ENCODE measurements at places on chromosomes 7 and 10. TPM values are rescaled to one million over a fixed set of nuclear protein-coding genes. Genes with fewer than 3 reads are reported as not detected.
A peak's percentile ranks its signal among the peaks of the same experiment; 100 is the strongest.

GRCh38 chr7:117819558-117819957, 53.7 kb downstream of the CTTNBP2 start:
- no peak for DNase-seq

- DNase-seq, result no peak
Observed at GRCh38 chr10:44927352-44927751, 16.2 kb downstream of the TMEM72 start.

DNA sequence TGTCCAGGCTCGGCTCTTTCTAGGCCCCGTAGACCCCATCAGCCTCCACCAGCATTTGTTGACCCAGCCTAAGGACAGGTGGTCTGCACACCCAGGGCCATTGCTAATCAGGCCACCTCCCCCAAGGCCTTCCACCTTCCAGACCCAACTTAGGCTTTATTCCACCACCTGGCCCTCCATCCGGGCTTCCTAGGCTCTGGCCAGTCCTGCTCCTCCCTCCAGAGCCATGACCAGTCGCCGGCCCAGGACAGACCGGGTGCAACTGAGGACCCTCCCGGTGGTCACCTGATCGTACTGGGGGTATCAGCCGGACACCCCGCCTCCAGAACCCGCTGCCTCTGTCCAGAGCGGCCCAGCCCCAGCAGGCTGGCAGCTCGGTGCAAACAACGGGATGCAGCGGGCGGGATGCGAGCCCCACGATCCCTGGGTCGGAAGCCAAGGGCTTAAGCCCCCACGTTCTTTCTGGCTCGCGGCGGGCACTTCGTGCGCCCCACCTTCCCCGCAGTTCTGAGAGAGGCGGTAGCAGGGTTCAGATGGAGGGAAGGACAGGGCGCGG, 545 bp downstream of the NACAD start:
- no peak for DNase-seq

DNA sequence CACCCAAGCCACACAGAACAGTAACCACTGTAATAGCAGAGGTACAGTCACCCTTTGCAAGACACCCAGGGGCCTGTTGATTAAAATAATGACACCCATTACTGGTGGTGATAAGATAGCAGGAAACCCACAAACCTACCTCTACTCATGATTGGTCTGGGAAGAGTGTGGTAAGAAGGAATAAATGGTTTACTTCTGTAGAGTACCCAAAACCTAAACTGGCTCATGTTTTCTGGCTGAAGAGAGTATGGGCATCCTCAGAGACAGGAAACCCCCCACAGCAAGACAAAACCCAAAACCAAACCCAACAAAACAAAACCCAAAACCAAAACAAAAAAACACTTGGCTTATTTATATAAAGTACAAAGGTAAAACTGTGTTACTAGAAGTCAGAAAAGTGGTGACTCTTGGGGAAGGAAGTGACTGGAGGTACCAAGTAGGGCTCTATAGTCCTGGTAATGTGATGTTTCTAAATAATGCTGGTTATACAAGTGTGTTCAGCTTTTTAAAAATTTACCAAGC, 15.5 kb upstream of the DNAJB12 start:
- no peak for DNase-seq

- no peak for DNase-seq
Observed at GRCh38 chr10:110993024-110993693, 73.8 kb downstream of the SHOC2 start.

- peak; percentile 80 for DNase-seq
Observed at GRCh38 chr10:133260895-133261725, 15.6 kb downstream of the ADAM8 start.

GRCh38 chr10:100624298-100624697, 88.6 kb downstream of the HIF1AN start:
- DNase-seq, result no peak

- no peak for DNase-seq
Observed at GRCh38 chr10:121659236-121659635, 61.0 kb upstream of the FGFR2 start.

Gene ELN
- 62.8 TPM for total RNA-seq

Gene NKX1-2
- total RNA-seq, result not detected

- DNase-seq, result no peak
Observed at GRCh38 chr7:104408371-104408770, 80.0 kb downstream of the LHFPL3 start.

- no peak for DNase-seq
Observed at GRCh38 chr10:71920540-71921323, 43.5 kb upstream of the CHST3 start.

DNA sequence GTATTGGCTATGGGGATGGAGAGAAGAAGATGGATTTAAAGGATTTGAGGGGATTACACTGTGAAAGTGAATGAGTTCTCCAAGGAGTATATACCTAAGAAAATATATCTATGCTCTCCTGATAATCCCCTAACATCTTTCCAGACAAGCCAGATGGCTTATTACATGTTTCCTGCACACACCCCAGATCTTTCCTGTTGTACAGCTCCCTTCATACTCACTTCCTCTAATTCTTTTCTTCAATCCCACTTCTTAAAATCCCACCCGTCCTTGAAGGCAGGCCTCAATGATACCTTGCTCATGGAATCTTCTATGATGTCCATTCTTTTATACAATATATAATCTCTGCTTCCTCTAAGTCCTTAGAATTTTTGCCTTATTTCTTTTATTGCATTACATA, 317.2 kb upstream of the DGKB start:
- DNase-seq, result no peak

Gene SPDYE9
- not detected for total RNA-seq

GRCh38 chr10:10796774-10797415, 220.8 kb upstream of the CELF2 start:
- DNase-seq, result no peak

DNA sequence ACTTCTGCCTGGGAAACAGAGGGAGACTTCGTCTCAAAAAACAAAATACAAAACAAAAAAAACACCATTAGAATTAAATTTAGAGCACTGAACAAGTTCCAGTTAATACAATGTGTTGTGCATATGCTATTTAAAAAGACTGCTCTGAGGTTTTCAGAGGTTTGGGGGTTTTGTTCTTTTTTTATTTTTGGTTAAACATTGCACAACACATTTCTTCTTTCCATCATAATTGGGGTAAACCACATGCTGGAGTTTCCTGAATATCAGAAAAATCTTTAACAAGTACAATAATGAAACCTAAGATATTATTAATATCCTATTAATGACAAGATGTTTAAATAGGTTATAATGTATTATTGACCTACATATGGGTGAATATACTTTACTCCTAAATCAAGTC, 26.3 kb downstream of the IGF2BP3 start:
- no peak for DNase-seq

Gene NPC1L1
- total RNA-seq, result 0.45 TPM

Gene GTPBP4
- total RNA-seq, result 31.4 TPM

- no peak for DNase-seq
Observed at GRCh38 chr10:96708456-96708855, 11.9 kb downstream of the PIK3AP1 start.

DNA sequence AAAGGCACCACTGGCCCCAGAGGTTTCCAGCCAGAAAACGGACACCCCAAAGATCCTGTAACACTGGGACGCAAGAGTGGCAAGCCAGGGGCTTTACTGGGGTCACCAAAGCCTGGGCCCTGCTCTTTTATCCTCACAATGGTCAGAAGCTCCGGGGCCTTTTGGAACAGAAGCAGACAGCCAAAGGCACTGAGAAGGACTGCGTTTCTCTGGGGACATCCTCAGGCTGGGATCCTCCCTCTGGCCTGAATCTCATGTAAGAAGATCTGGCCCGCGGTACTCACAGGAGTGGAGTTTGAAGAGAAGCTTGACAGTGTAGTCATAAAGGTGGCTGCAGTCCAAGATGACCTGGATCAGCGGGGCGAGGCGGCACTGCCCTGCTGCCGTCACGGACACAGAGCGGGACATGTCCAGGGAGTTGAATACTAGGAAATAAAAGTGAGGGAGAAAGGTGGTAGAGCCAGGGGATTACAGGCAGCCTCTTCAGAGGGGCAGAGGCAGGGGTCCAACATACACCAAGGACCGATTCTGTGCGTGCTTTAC, 81.4 kb downstream of the SPDYE5 start:
- no peak for DNase-seq

DNA sequence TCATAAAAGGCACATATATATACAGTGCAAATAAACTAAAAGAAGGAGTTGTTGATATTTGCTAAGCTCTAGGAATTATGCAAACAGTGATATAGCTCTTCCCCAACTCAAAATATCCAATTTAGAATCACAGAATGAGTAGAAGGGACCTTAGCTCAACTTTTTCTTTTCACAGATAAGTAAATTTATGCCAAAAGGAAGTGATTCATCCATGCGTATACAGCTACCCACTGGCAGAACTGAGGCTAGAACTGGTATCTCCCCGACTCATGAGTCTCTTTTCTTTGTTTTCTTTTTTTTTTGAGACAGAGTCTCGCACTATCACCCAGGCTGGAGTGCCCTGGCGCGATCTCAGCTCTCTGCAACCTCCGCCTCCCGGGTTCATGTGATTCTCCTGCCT, 54.2 kb upstream of the SVIL start:
- no peak for DNase-seq

Measured in sciatic nerve (tissue), 2 donors.